ENCODE measurements at places on chromosomes 7 and 10.

DNA sequence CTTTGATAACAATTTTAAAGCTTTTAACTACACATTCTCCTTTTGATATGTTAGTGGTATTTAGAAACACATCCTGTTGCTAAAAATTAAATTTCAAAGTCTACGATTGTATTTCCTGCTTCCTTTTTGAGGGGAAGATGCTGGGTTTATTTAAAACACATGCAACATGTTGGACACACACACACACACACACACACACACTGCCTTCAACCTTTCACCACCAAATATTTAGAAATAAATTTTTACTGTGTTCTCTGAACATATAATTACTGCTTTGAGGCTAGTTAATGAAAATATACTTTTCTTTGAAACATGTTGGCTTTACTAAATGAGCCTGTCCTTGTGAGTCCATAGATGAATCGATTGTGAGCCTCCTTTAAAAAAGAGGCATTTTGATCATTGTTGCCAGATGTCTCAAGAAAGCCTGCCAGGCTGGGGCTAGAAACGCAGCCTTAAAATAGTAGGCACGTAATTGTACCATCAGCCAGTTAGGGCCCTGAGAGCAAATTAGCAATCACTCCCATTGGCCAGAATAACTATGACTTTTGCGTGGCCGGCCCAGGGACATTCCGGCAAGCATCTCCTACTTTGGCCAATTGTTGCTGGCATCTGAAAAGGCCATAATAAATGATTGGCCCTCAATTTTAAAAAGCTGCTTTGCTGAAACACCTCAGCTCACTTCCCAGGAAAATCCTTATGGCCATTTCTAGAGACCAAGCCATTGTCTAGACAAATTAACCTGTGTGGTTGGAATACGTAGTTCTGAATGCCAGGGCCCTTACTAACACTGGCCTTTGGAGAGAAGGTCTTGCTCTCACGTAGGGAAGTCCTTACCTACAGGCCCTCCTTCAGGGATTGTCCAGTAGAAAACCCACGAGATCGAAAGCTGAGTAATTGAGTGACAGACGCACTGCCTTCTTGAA is 9.9 kb upstream of the TEX36 start:
- no peak for DNase-seq

DNA sequence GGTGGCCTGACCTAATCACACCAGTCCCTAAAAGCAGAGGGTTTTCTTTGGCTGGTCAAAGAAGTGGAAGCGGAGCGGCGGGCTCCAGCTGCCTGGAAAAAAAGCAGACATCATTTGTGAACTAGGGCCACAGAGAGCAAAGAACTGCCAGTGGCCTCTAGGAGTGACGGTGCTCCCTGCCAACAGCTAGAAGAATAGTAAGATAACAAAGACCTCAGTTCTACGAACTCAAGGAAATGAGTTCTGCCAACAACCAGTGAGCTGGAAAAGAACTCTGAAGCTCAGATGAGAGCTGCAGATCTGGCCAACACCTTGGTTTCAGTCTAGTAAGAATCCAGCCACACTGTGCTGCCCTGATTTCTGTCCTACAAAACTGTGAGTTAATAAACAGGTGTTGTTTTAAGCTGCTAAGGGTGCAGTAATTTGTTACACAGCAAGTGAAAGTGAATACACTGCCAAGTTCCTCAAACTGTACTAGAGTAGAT is 178.0 kb downstream of the SRPK2 start:
- no peak for DNase-seq

DNA sequence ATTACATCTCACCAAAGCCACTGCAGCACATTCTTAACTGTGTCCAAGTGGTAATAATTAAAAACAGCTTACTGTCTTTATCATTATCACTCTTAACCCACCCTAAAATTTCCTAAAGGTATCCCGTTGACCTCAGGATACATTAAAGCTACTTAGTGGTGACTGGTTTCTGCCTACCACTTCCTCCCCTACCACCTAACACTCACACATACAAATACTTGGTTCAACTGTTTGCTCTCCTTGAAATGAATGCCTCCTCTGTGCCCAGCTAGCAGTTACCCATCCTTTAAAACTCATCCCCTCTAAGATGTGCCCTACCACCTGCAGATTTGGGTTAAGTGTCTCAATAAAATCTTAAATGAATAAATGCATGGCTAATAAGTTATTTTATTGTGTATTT is 7.1 kb downstream of the PCGF5 start:
- DNase-seq: no peak

- no peak for DNase-seq
Measured at GRCh38 chr10:107554333-107554732, 389.8 kb upstream of the SORCS1 start.

- no peak for DNase-seq
Measured at GRCh38 chr7:45073786-45074527, 14.8 kb downstream of the NACAD start.

- no peak for DNase-seq
Measured at GRCh38 chr10:121527690-121528089, 70.6 kb downstream of the FGFR2 start.

GRCh38 chr10:124896751-124897150 is 45.2 kb upstream of the ZRANB1 start:
- DNase-seq: no peak

DNA sequence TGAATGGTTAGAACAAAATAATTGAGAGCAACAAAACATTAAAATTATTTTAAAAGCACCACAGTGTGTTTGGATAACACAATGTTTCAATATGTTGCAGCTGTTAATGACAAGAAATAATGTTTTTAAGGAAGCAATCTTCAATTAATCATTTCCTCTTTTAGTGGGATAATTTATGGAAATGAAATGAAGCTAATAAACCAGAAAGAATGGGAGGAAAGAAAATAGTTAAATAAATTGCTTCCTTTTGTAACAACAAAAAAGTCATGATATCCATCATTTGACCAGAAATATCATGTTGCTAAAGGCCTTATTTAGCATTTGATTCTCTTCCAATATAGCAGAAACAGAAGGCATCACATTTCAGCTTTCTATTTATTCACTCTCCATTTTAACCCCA is 224.5 kb downstream of the SEMA3A start:
- DNase-seq: no peak

- no peak for DNase-seq
Measured at GRCh38 chr7:7596176-7596575, 29.5 kb downstream of the MIOS start.

GRCh38 chr10:131571346-131571745 is 259.8 kb upstream of the TCERG1L start:
- DNase-seq: no peak

DNA sequence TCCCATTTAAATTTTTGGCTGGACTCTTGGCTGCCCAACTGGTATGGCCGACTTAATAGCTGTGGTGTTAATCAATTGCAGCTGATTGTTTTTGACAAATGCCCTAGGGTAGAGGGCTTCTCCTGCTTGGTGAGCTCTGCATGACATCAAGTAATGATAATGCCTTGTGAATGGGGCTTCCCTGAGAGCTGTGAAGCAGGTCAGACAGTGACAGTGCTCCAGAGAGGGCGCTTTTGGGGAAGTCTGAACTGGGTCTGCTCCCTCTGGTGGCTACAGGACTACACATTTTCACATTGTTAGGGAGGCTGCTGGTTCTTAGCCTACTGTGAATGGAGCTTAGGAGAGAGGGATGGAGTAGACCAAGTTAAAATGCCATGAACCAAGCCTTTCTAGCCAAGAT is 98.8 kb downstream of the SDK1 start:
- no peak for DNase-seq

DNA sequence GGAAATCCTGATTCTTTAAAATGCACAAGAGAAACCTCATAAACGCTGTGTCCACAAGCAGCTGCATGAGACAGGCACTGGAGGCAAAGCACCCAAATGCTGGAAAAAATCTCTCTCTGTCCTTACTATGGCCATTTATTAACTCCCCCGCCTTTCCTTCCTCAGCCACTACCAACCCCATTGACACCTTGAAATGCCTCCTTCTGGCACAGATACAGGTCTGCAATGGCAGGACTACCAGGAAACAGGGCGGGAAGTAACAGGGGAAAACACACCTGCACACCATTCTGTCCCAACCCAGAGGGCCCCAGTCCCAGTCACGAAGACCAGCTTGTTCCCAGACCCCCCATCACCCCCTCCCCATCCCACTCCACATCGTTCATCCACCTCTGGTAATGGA is 224.3 kb downstream of the PARD3 start:
- DNase-seq: no peak

DNA sequence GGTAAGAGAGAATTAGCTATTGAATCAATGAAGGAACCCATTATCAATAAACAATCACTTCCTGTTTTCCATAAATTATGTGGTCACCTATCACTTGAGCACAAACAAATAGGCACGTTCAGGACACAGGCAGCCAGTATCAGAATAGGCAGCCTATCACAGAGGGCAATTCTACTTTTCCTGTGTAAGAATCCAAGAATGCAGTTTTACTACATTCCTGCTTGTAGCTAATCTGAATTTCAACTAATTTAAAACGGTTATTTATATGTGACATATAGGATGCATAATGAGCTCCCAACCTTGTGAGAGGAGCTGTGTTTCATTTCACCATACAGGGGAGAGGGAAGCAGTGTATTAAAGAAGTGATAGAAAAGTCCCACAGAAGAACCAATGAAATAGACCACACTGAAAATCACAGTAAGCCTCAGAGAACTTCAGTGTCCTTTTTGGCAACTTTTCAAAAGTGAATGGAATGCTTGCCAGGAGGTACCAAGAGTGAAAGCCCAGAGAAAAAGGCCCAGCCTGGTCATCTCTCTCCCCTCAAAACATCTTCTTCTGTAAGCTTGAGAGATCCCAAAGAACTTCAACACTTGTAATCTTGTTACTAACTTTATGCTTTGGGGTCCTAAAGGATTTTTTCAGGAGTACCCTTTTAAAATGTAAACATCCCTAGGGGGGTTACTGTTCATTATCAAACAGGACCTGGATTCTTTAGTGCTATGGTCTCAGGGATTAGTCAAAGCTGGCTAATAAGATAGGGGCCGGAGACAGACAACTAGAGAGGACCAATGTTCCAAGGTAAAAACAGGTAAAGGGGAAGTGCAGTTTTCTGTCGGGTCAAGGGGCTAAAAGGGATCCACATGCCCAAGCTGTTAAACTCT is 1.3 kb downstream of the IMMP2L start:
- DNase-seq: no peak

DNA sequence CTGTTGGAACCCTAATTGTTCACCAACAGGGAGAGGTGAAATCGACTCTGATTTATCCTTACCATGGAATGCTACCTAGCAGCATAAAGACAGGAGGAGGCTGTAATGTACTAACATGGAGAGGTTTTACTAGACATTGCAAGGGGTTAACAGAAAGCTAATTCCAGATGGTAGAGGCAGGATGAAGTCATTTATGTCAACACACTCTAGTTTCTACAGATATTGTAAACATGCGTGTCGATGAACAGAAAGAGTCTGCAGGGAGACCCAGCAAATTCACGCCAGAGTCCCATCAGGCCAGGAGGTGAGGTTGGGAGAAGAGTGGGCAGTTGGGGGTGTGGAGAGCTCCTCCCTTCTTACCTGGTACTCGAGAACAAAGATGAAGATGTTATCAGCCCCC is 7.0 kb downstream of the NPC1L1 start:
- no peak for DNase-seq

DNA sequence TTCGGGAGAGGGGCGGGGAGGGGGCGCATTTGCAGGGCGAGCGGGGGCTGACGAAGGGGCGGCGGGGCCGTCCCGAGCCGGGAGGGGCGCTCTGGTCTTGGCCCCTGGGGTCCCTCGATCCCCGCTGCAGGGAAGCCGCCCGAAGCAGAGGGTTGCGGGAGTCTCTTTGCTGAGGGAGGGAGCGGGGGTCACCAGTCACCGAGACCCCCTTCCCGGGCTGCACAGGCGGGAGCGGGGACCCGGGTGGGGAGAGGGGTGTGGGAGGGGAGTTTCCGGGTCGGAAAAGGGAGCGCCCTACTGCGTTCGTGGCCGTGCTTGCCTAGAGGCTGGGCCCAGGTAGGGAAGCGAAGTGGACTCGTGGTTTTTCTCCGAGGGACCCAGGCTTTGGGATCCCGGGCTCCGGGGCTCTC is 422 bp downstream of the AP1S1 start:
- no peak for DNase-seq

- peak; percentile 64 for DNase-seq
Measured at GRCh38 chr7:44257618-44258422, 57.0 kb downstream of the YKT6 start.

DNA sequence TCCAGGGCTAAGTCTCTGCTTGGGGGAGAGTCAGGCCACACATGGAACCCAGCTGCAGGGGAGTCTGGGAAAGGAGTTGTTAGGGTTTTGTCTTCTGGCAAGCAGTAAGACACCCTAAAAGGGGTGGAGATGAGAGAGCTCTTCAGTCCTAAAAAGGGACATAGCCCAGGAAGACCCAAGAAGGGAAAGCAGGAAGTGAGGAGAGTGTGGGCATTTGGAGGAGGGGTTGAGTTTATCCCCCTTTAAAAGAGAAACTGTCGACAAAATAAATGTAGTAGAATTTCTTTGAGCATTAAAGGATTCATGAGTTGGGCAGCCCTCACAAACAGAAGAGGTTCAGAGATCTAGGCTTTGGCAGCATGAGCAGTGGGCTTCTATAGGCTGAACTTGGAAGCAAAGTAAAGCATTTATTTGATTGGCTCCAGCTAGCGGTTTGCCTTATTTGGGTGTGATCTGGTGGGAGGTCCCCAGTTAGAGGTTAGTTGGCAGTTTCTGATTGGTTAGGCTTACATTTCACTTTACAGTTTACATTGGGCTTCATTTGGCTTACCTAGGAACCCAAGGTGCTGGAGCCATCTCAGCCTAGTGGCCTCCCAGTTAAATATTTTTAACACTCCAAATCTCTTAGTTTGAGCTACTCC is 246.7 kb downstream of the CAMK1D start:
- no peak for DNase-seq

DNA sequence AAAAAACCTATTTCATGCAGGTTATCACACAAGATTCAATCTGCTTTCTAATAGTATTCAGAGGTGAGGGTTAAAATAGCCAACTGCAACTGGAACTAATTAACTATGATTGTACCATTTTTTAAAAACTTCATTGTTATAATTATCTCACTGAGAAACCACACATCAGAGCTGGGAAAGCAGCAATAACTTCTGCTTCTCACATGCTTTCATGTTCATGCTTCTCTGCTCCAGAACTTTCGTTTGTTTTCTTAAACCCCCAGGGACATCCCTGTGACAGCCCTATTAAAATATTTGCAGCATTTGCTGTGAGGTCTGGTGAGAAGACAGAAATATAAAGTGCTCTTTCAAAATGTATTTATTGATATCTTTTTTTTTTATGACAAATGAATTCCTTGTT is 389.0 kb upstream of the SORCS1 start:
- DNase-seq: no peak

DNA sequence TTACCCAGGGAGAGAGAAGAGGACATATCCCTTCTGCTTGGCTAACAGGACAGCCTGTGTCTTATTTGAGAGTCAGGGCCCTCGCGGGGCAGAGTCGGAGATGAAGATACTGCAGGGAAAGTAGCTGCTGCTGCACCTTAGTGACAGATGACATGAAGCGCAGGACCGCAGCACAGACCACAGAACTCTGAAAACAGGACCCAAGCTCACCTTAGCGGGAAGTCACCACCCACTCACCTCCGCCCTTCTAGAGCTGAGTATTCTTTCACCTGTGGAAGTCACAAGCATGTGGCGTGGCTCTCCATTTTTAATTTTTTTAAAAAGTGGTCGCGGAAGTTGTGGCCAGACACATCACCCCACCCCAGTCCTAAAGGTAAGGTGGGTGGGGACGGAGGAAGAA is 191.4 kb downstream of the FAM107B start:
- DNase-seq: peak; percentile 53

- no peak for DNase-seq
Measured at GRCh38 chr7:125563557-125563956, 633.9 kb upstream of the POT1 start.
